Fibroblast of villous mesenchyme (primary cell): ENCODE measurements at places on chromosomes 12 and 14.

GRCh38 chr14:101501858-101502615, 59.3 kb upstream of the DIO3 start:
- DNase-seq: no peak

DNA sequence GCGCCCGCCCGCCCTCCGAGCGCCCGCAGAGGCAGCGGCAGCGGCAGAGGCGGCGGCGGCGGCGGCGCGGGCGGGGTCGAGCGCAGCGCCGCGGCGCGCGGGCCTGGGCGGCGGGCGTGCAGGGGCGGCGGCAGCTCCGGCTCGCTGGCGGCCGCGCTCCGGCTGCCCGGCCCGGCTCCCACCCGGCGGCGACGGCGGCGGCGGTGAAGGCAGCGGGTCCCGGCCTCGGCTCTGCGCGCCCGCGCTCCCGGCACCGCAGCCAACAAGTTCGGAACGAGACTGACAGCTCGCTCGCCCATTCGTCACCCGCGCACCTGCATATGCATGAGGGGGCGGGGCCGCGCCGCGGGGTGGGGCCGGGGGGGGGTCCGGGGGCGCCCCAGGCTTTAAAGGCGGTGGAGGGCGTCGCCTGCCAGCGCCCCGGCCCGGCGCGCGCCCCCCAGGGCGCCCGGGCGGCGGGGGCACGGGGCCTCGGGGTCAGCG, at the start of gene JAG2:
Gene JAG2, minus strand, starts transcription at position 281 of the 483 bp plus-strand sequence. CDS start 356 bp downstream, outside the sequence.
- DNase-seq: no peak

DNA sequence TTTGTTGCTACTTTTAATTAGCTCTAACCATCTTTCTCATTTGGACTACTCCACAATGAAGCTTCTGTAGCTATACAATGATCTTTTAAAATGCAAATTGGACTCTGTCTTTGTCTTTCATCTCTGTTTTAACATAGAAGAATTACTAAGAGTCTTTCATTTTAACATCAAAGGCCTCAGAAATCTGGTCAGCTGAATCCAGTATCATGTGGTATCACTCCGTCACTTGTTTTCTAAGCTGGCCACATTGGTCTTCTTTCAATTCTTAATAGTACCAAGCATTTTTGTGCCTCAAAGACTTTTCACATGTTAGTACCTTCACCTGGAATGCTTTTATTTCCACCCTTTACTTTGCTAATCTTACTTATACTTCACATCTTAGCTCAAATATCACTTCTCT, 95.5 kb upstream of the SLC16A7 start:
- no peak for DNase-seq

DNA sequence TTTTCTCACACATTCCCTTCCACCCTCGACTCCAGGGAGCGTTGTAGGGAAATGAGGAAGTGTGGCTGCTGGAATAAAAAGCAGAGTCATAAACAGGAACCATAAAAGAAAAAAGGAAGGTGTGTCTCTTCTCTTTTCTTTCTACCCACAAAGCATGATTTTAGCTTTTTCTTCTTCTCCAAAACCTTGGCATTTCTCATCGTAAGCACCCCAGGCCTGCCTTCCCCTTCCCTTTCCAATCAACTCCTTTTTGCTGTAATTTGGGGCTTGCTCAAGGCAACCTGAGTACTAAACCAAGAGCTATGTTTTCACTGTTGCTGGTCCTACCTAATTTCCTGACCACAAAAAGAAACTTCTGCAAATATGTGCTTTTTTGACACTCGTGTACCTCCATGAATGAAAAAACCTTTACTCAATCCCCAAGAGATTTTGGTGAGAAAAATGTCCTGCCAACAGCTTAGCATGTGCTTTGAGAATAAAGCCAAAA, 9.2 kb downstream of the PLBD1 start:
- no peak for DNase-seq

DNA sequence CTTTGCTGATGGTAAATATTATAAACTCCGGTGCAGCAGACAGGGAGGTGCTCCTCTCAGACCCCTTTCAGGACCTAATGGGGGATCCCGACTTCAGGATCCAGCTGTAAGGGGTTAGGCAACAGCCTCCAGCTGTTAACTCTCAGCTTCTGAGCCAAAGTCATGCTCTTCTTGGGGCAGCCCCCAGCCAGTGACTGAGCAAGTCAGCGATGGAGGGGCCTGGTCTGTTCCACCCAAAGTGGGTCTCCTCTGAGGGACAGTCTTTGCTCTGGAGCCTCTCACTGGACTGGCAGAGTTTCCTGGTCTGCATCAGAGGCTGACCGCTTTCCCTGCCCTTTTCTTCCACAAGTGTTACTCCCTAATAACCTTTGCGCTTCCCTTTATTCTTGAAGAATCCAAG, 184.2 kb upstream of the DIO3 start:
- no peak for DNase-seq

- DNase-seq: peak; percentile 43
Observed at GRCh38 chr12:104748790-104749189, 209.3 kb downstream of the SLC41A2 start.

DNA sequence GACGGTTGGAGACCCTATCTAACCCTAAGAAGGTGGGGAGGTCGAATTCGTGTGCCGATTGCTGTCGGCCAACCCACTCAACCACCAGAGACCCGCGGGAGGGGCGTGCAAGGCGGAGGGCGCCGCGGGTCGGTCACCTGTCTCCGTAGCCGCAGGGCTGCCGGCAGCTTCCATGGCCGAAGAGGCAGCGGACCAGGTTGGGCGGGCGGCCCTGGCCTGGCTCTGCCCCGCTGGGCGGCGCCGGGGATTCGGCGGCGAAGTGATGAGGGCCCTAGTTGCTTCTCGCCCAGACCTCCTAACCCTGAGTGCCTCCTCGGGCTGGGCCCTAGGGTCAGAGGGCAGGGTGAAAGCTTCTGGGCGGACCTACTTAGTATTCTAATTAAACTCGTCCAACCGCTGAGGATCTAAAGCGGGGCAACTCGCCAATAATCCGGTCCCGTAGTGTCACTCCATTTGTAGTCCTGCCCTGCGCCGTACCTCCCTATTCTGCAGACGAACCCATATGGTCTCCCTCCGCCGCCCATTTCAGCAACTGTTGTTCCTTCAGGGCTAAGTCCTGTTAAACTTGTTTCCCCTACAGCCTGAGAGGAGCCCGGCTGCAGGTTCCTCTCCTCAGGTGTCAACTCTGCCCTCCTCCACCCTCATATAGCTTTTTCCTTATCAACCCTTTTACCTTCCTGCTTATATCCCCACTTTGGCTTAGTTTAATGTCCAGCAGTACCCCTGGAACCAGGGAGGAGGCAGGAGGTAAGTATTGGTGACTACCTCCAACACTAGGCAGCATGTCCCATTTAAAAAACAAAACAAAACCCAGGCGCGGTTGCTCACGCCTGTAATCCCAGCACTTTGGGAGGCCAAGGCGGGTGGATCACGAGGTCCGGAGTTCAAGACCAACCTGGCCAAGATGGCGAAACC, at the start of gene PYM1:
Gene PYM1, minus strand, starts transcription at position 307 of the 915 bp plus-strand sequence. Its CDS starts 133 bp downstream, at position 174.
- peak; percentile 75 for DNase-seq

GRCh38 chr12:12441843-12442461, 85.1 kb downstream of the BORCS5 start:
- DNase-seq: peak; percentile 19

GRCh38 chr12:69515394-69515930, 45.3 kb downstream of the FRS2 start:
- no peak for DNase-seq

- DNase-seq: peak; percentile 60
Observed at GRCh38 chr12:76029982-76030340, 1.6 kb downstream of the PHLDA1 start.

- DNase-seq: no peak
Observed at GRCh38 chr12:51994959-51995358, 11.8 kb upstream of the TAMALIN start.

- DNase-seq: no peak
Observed at GRCh38 chr14:50087341-50088116, 28.8 kb downstream of the VCPKMT start.

- DNase-seq: peak; percentile 70
Observed at GRCh38 chr12:54404061-54405004, 14.7 kb downstream of the ITGA5 start.

GRCh38 chr12:116354950-116355783, 77.7 kb upstream of the MED13L start:
- no peak for DNase-seq

GRCh38 chr12:39459027-39459434, 16.1 kb upstream of the KIF21A start:
- no peak for DNase-seq

DNA sequence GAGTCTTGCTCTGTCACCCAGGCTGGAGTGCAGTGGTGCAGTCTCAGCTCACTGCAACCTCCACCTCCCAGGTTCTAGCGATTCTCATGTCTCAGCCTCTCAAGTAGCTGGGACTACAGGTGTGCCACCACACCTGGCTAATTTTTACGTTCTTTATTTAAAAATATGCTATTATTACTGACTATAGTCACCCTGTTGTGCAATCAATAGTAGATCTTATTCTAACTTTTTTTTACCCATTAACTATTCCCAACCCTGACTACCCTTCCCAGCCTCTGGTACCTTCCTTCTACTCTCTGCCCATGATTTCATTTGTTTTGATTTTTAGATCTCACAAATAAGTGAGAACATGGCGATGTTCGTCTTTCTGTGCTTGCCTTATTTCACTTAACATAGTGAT, 2.5 kb downstream of the OXA1L start:
- no peak for DNase-seq

DNA sequence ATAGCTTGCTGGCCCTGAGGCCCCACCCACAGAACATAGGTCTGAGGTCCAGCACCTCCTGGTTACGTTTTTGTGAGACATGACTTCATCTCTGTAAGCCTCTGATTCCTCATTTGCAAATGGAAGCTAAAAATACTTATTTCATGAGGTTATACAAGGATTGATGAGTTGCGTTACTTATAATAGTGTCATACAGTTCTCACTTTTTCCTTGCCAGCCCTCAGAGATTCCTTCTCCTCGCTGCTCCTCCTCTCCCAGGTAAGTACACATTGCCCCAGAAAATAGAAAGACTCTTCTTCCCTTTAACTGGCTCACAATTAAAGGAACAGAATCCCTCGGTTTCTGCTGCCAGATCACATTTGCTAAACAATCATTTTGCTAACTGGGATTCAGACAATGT, 739.2 kb downstream of the VRK1 start:
- no peak for DNase-seq

DNA sequence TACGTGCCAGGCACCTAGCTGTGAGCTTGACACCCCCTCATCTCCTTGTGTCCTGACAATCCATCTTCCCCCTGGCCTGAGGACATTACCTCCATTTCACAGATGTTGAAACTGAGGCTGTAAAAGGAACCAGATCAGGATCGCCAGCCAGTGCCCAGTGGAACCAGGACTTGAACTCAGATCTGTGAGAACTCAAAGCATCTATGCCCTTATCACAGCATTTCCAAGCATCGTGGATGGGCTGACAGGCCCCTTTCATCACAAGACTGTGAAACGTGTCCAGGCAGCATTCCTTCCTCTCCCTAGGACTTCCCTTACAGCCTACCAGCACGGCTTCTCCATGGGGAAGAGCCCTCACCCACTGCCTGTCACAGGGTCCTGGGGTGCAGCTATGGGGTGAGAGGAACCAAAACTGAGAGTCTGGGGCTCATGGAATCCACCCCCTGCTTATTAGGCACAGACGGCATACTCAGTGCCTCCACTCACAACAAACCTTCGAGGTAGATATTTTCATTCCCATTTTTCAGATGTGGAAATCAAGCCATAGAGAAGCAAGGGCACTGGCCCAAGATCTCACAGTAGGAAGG, 26.9 kb downstream of the CMKLR1 start:
- no peak for DNase-seq

DNA sequence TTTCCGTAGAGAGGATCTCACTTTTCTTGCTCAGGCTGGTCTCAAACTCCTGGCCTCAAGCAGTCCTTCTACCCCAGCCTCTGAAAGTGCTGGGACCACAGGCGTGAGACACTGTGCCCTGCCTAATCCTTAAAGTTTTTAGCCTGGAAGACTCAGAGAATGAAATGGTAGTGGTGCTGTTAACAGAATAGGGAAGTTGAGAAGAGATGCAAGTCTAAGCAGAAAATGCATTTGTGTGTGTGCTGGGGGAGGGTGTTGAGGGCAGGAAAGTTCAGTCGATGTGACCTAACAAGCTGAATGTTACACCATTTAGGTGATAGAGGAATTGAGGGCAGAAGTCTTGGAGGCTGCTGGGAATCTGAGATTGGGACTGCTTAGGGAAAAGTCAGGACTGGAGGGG, 6.9 kb upstream of the TUBA1A start:
- no peak for DNase-seq

DNA sequence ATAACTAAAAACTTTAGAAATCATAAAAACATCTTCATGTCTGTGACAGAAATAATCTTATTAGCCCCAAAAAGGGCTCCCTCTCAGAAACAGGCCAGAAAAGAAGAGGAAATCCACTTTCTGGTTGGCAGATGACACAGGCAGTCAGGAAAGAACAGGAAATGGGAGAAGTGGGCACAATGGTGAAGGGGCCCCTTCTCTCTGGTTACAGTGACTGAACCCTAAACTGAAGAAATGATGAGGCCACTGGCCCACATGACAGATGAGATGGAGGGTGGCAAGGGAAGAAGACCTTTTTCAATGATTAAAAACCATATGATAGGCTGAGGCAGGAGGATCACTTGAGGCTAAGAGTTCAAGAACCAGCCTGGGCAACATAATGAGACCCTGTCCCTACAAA, 21.1 kb downstream of the TCTN1 start:
- DNase-seq: no peak

GRCh38 chr12:81005606-81006005, 67.9 kb upstream of the LIN7A start:
- no peak for DNase-seq

- peak; percentile 77 for DNase-seq
Observed at GRCh38 chr12:107379852-107380567, 286.7 kb upstream of the CRY1 start.

- no peak for DNase-seq
Observed at GRCh38 chr14:72982146-72982708, 44.7 kb downstream of the ZFYVE1 start.

GRCh38 chr12:29545102-29545467, 47.6 kb upstream of the OVCH1 start:
- DNase-seq: no peak

DNA sequence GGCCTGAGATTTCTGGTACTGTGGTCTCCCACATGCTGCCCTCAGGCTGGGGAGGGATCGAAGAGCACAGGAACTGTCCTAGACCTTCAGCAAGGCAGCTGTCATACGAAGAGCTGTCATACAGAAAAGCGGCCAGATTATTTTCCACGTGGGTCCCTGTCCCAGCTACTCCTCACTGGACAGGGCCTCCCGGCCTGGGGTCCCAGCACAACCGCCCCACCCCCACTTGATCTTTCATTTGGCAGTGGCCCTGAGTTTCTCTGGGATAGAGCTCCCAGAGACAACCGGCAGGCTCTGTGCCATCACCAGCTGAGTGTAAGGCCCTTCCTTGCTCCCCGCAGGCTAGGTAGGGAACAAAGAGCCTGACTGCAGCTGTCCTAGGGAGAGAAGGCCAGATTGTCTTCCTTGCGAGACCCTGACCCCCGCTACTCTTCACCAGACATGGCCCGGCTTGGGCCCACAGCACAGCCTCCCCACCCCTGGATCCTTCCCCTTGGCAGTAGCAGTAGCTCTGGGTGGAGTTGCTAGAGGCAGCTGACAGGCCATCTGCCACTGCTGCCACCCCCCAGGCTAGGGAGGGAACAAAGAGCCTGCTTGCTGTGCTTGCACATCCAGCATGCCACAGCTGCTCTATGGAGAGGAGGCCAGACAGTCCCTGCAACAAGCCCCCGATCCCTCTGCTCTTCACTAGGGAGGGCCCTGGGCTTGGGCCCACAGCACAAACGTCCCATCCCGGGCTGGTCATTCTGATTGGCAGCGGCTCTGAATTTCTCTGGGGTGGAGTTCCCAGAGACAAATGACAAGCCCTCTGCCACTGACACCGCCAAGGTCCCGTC, 3.1 kb upstream of the OR4N2 start:
- DNase-seq: no peak

- DNase-seq: no peak
Observed at GRCh38 chr12:65670775-65671174, 153.5 kb upstream of the HMGA2 start.
